Right lung (tissue), 10 donors: ENCODE measurements at places on chromosomes 3 and 15. TPM values are rescaled to one million over a fixed set of nuclear protein-coding genes. Genes with fewer than 3 reads are reported as not detected.
A peak's percentile ranks its signal among the peaks of the same experiment; 100 is the strongest.

Gene KNG1
- polyA plus RNA-seq, result not detected

Gene SYNM
- polyA plus RNA-seq, result 7.2 TPM

Gene CDC25A
- 6.0 TPM for polyA plus RNA-seq

Gene SLC2A2
- polyA plus RNA-seq, result not detected

Gene ST3GAL6
- 18.9 TPM for polyA plus RNA-seq

Gene LCTL
- polyA plus RNA-seq, result 0.35 TPM

Gene GRAMD1C
- 5.5 TPM for polyA plus RNA-seq

Gene PRSS50
- polyA plus RNA-seq, result 0.70 TPM

Gene RPL15
- polyA plus RNA-seq, result 2,946 TPM

Gene CACNA2D2
- polyA plus RNA-seq, result 17.8 TPM

Gene CIB1
- polyA plus RNA-seq, result 43.7 TPM

Gene CCDC39
- polyA plus RNA-seq, result 5.9 TPM

Gene MEIS2
- polyA plus RNA-seq, result 32.6 TPM

Gene WDR72
- 3.6 TPM for polyA plus RNA-seq

GRCh38 chr3:113148284-113148683 is 63.1 kb upstream of the BOC start:
- DNase-seq, result no peak

DNA sequence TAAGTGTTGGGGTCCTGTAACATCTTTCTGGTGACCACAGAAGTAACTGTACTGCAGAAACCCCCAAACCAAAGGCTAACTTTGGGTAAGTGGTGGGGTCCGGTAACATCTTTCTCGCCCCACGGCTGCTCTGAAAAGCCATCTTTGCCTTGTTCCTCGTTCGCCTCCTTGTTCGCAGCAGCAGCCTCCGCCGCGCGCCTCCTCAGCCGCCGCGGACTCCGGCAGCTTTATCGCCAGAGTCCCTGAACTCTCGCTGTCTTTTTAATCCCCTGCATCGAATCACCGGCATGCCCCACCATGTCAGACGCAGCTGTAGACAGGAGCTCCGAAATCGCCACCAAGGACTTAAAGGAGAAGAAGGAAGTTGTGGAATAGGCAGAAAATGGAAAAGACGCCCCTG is 316.8 kb downstream of the TUSC7 start:
- no peak for DNase-seq

- DNase-seq, result no peak
These were observed 2.0 kb downstream of the XRN1 start for GRCh38 chr3:142445816-142446254.

GRCh38 chr15:38882221-38882620 is 317.6 kb upstream of the RASGRP1 start:
- DNase-seq, result no peak

DNA sequence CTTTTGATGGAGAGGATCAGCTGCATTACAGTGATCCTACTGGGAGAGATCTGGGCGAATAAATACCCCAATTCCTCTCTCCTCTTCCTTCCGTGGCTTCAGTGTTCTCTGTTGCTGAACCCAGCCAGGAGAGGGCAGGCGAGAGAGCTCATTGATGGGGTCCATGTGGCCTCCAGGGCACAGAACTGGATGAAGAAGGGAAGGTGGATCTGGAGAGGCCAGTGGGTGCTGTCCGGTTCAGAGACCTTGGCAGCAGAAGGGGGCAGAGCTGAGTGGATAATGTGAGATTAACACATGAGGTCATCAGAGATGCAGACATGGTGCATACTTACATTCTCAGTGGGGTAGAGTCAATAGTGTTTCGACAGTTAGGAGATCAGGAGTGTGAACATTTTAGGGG is 193.6 kb downstream of the CLSTN2 start:
- no peak for DNase-seq

GRCh38 chr3:62873451-62873760 is 1.8 kb downstream of the CADPS start:
- no peak for DNase-seq

- DNase-seq, result no peak
These were observed 58.0 kb upstream of the FURIN start for GRCh38 chr15:90810354-90810753.

GRCh38 chr3:106540743-106541142 is 671.9 kb upstream of the CBLB start:
- DNase-seq, result no peak

DNA sequence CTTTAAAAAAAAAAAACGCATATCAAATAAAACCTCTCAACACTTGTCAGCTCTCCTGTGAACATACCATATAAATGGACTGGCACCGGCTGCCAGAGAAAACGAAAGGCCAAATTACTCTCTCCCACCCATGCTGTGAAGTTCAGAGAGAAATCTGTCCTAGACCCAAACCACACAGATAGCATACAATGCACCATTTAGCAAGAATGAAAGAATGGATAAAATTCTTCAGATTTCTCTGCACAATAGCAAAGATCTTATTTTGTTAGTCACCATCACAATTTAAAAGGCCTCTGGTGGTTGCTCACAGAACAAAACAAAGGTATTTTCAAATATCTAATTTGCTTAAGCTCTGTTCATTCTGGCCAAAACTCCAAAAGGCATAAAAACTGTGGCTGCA is 93.9 kb upstream of the BHLHE40 start:
- DNase-seq, result no peak

DNA sequence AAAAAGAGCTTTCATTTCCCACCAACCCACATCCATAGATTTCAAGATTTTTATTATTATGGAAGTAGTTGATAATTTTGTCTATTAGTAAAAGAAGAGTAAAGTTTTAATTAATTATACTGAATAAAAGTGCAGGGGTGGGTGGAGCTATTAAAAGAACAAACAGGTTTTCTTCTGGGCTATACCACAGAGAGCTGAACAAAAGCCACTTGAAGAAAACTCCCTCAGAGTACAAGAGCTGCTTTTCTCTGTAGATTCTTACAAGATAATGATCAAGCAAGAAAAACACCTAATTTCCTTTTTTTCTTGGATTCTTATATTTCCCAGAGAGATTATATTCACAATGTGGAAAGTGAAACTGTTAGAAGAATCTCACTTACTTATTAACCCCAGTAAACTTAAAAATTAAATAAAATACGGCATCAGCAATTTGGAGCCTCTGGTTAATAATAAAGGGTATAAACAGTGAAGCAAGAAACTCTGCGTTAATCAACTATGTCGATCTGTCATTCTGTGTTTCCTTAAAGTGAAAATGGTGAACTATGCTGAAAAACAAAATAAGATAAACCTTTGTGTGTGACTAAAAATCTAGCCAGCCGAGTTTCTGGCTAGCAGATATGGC is 84.9 kb downstream of the THBS1 start:
- DNase-seq, result no peak

GRCh38 chr15:62119227-62119864 is 45.7 kb downstream of the C2CD4B start:
- peak; percentile 44 for DNase-seq

GRCh38 chr3:194852831-194853508 is 167.3 kb downstream of the FAM43A start:
- no peak for DNase-seq

- DNase-seq, result no peak
These were observed 72.4 kb upstream of the FOXB1 start for GRCh38 chr15:59931646-59932261.

GRCh38 chr3:37026851-37027250 is 33.5 kb downstream of the MLH1 start:
- no peak for DNase-seq

DNA sequence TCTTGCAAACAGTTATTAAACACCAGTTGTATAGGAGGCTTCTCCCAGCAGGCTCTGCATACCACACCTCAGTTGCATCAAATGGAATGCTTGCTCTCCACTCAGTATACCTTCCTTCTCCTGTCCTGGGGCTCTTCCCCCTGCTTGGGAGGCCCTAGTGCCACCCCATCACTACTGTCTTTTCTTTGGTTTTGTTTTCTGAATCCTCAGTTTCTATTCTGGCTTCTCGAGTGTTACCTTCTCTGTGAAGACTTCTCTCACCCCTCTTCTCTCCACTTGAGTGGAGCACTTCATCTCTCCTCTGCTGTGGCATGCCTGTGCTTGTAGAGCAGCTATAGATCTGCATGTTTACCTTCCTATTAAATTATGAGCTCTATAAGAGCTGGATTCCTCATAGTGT is 75.7 kb upstream of the TPRG1 start:
- DNase-seq, result no peak

DNA sequence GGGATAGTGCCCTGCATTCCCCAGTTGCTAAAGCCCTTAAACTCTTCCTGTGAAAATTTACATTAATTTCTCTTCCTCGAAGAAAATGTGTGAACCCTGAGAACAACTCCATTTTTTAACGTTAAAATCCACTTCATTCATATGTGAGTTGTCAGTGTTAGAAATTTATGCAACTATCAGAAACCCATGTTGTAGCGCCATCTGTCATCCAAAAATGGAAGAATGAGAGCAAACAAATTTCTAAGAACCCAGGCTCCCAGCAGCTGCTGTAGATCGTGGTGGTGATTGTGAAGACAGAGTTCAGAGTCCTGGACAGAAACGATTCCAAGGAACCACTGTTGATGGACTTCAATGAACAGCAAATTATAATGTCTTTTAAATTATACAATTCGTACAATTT is 179.7 kb upstream of the NDN start:
- DNase-seq, result no peak

GRCh38 chr3:107561980-107562379 is 39.2 kb downstream of the BBX start:
- no peak for DNase-seq

GRCh38 chr15:67103432-67103831 is 38.0 kb downstream of the SMAD3 start:
- DNase-seq, result no peak

- DNase-seq, result peak; percentile 36
These were observed 271.3 kb upstream of the TPRG1 start for GRCh38 chr3:188900421-188900951.

DNA sequence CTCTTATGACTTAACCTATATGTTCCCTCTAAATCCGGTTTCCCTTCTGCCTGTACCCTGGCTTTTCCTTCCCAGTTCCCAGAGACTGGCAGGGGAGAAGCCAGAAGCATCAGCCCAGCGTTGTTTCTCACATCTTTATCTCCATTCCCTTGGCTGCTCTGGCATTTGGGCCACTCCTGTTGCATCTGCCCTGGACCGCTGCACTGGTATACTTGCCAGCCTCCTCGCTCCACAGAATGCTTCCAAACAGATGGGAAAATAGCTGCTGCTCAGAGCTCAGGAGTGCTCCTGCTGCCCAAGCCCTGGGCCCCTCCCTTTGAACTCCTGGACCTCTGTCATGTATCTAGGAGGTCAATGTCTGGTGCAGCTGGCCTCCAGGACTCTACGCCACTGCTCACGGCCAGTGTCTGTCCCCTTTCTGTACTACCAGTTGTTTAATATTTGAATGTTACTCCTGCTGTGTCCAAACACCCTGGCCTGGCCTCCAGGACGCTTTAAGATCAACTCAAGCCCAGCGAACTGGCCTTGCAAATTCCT is 6.8 kb downstream of the SPINT1 start:
- DNase-seq, result no peak

DNA sequence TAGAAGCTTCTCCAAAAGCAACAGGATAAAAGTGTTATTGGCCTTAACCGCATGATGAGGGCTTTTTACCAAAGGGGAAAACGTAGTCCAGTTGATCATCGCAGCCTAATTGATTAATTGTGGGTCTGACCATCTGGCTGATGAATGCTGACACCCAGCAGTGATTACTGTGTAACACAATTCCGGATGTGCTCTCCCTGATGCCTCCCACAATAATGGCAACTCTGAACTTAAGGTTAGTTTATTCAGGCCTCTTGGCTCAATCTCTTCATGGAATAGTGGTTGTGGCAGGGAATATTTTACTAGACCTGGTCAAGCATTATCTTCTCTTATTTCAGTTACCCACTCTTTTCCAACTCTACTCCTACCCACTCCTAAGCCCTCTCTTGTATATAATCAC is 332.9 kb downstream of the TIGIT start:
- no peak for DNase-seq

- DNase-seq, result no peak
These were observed 28.9 kb downstream of the GRAMD1C start for GRCh38 chr3:113867506-113867905.

- DNase-seq, result no peak
These were observed 70.9 kb downstream of the DCUN1D1 start for GRCh38 chr3:182909318-182910040.

- no peak for DNase-seq
These were observed 186.9 kb upstream of the STAC start for GRCh38 chr3:36193448-36193847.
